Progenitor cell of endocrine pancreas (in vitro differentiated cells): ENCODE measurements at places on chromosomes 3 and 15.

DNA sequence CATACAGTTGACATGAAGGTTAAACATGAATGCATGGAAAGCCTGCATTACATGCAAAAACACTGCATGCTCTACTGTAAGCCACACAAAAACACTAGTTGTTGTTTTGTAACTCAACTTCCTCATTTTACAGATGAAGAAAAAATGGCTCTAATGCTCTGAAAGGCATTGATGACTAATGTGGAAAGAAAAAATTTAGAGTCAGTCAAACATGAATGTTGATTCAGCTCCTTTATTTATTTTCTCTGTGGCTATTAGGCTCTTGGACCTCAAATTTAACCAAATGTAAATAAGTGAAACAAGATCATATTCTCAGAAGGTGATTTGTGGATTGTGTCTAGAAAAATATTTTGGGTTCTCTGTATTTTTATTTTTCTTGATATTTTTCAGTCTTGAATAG is 336.7 kb upstream of the ZNF717 start:
- no peak overlapping the region for H3K27ac ChIP-seq
- no peaks in the 10 kb centered on the region for H3K27me3 ChIP-seq

DNA sequence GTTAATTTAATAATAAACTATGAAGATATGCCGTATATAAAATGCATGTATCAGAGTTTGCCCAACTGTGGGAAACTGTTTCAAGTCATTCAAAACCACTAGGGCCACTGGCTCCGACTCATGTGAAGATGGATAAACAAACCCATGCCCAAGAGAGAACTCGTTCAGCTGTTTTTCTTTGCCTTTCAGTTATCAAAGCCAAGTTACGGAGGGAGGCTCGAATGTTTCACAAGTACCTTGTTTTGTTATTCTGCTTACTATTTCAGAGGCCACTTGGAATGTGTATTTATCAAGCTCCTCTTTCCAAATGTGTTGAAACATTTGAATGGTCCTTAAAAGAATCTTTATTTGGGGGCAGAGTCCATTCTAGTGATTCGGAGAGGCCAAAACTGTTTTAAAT is 82.1 kb downstream of the DUT start:
- H3K27ac ChIP-seq: no peak overlapping the region
- H3K27me3 ChIP-seq: no peaks in the 10 kb centered on the region
- peaks cover 12% of the 10 kb centered on the region for H3K4me1 ChIP-seq
- DNase-seq: no peak
- no peaks in the 10 kb centered on the region for H3K36me3 ChIP-seq

DNA sequence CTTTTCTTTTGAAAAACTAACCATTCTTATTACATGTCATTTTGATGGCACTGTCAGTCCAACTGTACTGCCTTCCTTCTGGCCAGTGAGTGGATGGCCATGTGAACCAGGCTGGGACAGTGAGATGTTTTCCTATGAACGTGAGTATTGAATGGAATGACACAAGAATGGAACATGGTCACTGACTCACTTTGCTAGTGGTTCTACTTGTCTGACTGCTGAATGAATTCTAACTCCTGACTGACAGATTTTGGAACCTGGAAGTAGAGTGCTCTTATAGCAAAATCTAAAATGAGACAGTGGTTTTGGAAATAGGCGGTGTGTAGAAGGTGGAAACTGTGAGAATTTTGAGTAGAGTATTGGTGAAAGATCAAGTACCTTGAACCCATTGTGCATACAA is 606.9 kb upstream of the KCNMB2 start:
- H3K36me3 ChIP-seq: no peaks in the 10 kb centered on the region
- H3K4me1 ChIP-seq: peaks cover 12% of the 10 kb centered on the region
- no peak overlapping the region for H3K4me3 ChIP-seq
- H3K27ac ChIP-seq: no peak overlapping the region
- DNase-seq: no peak

DNA sequence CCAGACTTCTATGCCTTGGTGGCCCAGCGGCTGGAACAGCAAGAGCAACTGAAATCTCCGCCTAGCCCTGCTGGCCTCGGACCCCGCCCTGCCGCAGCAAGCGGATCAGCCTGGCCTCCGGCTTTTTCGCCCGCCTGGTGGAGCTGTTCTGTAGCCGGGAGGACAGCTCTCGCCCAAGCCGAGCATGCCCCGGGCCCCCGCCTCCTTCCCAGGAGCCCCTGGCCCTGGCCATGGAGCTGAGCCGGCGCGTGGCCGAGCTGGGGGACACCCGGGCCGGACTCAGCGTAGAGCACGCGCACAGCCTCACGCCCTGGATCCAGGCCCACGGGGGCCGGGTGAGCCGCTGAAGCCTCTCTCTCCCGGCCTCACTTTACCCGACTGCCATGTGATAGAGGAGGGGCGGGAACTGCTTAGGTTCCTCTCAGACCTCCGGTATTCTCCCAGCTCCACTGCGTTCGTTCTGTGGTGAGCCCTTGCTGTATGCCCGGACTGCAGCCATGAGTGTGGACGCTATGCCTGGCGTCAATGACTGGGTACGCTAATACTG is 24.1 kb upstream of the MRPL3 start:
- H3K4me1 ChIP-seq: peaks cover 11% of the 10 kb centered on the region
- DNase-seq: peak; percentile 61
- H3K27ac ChIP-seq: peak overlapping the region; percentile 41
- H3K36me3 ChIP-seq: no peaks in the 10 kb centered on the region
- peaks cover 24% of the 10 kb centered on the region for H3K27me3 ChIP-seq
- H3K4me3 ChIP-seq: peak overlapping the region; percentile 62

GRCh38 chr3:134103470-134103869 is 73.7 kb upstream of the SLCO2A1 start:
- H3K36me3 ChIP-seq: peaks cover 14% of the 10 kb centered on the region
- H3K27ac ChIP-seq: no peak overlapping the region
- no peaks in the 10 kb centered on the region for H3K4me1 ChIP-seq
- no peak overlapping the region for H3K4me3 ChIP-seq
